CD8-positive, alpha-beta T cell (primary cell): ENCODE measurements at places on chromosomes 5 and 9.
A peak's percentile ranks its signal among the peaks of the same experiment; 100 is the strongest.

GRCh38 chr9:111759762-111760639, 34.7 kb downstream of the SHOC1 start:
- DNase-seq, result peak; percentile 23

DNA sequence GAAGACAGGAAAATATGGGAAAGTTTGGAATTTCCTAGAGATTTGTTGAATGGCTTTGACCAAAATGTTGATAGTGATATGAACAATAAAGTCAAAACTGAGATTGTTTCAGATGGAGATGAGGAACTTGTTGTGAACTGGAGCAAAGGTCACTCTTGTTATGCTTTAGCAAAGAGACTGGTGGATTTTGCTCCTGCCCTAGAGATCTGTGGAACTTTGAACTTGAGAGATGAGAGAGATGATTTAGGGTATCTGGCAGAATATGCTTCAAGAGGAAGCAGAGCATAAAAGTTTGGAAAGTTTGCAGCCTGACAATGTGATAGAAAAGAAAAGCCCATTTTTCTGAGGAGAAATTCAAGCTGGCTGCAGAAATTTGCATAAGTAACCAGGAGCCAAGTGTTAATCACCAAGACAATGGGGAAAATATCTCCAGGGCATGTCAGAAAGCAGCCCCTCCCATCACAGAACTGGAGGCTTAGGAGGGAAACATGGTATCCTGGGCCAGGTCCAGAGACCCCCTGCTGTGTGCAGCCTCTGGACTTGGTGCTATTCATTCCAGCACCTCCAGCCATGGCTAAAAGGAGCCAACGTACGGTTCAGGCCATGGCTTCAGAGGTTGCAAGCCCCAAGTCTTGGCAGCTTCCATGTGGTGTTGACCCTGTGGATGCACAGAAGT, 114.3 kb upstream of the STARD4 start:
- DNase-seq, result no peak

DNA sequence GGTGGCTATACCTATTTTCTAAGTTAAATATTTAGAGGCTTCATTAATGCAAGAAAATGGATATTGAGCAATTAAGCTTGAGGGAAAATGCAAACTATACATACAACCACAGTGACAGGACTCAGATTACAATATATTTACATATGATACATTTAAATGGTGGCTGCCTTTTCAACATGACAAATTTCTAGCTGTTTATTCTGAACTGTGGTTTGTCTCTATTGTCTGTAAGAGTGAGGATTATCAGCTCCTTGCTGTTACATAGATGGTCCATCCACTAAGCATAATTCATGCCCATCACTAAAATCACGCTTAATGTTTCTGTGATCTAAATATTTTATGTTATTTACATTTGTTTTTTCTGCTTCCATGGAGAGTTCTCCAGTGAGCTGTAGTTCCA, 81.1 kb upstream of the SGCD start:
- no peak for DNase-seq

DNA sequence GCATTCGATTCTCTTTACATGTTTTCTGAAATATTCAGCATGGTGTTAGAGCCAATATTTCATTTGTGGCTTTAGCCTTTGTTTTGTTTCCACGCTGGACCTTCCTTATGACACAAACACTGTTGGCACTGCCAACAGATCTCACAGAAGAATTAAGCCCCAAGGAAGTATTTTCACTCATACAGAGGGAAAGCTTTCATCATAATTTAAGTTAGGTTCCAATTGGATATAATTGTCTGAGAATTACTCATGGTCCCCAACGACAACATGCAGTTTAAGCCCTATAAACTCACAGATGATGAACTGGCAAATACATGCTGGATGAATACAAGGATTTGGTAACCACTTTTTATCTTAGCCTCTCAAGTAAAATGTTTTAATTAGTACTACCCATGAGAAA, 259.5 kb downstream of the EBF1 start:
- no peak for DNase-seq

GRCh38 chr9:127970401-127971313, 10.1 kb downstream of the EEIG1 start:
- peak; percentile 78 for DNase-seq

- DNase-seq, result no peak
Observed at GRCh38 chr9:18268381-18268780, 205.6 kb upstream of the ADAMTSL1 start.

DNA sequence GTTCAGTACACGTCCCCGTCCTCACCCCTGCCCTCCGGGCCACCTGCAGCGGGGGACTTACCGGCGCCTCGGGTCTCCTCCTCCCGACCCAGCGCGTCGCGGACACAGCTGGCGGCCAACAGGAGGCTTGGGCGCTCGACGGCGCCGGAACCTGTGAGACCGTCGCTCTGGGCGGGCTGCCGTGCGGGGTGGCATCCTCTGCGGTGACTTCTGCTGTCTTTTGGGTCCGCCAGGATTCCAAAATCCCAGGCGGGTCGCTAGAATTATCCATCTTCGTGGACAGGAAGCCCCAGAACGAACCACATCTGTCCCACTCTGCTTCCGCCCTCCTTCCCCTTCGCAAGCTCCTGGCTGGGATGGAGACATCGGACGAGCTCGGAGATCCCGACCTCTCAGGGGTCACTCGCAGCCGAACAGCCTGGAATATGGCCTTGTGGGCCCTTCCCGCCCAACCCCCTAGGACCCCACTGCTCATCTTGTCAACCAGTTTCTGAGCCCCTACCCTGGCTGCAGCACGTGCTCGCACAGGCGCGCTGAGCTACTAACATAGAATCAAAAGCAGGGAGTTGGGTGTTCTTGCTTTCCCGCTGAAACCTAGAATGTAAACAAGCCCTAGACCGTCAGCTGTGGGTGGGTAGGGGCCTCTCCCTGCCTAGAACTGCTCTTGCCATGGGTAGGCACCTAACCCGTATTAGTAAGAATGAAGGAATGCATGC, 947 bp upstream of the MARCHF3 start:
- peak; percentile 26 for DNase-seq

DNA sequence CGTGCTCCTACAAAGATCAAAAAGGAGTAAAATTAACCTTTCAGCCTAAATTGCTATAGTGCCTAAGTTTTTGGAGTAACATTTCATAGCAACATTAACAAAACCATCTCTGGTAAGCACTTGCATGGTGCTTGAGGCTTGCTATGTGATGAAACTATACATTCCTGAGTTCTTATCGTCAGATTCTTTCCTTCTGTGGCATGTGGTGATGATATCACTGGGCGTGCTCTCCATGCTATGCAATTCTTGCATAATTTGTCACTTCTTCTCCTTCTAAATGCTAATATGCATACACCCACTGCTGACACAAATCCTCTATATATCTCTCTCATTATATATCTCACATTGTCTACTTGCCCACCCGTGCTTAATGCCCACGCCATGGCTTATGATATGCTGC, 2019.9 kb downstream of the MAT2B start:
- no peak for DNase-seq

- DNase-seq, result no peak
Observed at GRCh38 chr5:170067152-170067551, 38.5 kb upstream of the FOXI1 start.

DNA sequence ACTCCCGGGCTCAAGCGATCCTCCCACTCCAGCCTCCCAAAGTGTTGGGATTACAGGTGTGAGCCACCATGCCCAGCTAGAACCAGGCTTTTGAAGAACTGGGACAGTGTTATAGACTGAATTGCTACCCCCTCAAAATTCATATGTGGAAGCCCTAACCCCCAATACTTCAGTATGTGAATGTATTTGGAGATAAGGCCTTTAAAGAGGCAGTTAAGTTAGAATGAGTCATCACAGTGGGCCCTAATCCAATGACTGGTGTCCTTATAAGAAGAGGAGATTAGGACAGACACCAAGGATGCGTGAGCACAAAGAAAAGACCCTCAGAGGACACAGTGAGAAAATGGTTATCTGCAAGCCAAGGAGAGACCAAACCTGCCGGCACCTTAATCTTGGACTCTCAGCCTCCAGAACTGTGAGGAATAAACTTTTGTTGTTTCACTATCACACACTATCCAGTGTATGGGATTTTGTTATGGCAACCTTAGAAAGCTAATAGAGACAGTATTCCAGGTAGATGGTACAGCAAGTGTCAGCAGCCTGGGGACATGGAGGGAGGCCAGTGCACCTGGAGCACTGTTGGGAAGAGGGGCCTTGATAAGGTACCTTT, 31.4 kb upstream of the ERGIC1 start:
- no peak for DNase-seq

DNA sequence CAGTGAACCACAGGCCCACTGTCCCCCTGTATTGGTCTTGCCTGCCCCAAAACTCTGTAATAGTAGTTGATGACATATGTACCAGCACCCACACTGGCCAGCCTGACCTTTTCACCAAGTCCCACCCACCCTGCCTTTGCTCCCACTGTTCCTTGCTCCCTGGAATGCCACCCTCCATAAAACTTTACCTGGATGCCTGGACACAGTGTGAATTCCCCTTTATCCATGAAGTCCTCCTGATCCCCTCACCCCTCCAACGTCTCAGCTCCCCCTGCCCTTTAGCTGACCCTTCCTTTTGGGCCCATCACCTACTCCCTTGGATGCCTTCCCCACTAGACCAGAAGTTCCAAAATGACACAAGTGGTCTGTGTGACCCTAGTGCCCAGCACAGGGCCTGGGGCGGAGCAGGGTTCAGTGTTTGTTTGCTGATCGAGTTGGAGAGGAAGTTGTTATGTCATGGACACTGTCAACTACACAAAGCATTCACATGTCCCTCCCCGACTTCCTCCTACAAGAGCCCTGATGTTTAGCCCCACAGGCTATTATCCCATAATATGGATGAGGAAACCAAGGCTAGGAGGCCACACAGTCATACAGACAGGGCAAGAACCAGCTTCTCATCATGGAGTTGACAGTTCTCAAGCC, 16.1 kb downstream of the AMBP start:
- DNase-seq, result peak; percentile 34
